GM23338 (cell line): ENCODE measurements at places on chromosomes 3 and 15. TPM values are rescaled to one million over a fixed set of nuclear protein-coding genes. Genes with fewer than 3 reads are reported as not detected.

- no peak for DNase-seq
- H3K4me1 ChIP-seq: peaks cover 17% of the 10 kb centered on the region
- H3K4me3 ChIP-seq: no peak overlapping the region
- H3K27ac ChIP-seq: no peak overlapping the region
These were observed 227.0 kb downstream of the CPNE4 start for GRCh38 chr3:131807822-131808221.

- no peak overlapping the region for H3K27ac ChIP-seq
- no peaks in the 10 kb centered on the region for H3K36me3 ChIP-seq
- H3K27me3 ChIP-seq: peaks cover 4% of the 10 kb centered on the region; the same call in 1 of the 2 replicates
- peaks cover 46% of the 10 kb centered on the region for H3K4me1 ChIP-seq
- peak; percentile 25 for DNase-seq
These were observed 103.4 kb downstream of the LSAMP start for GRCh38 chr3:116341899-116342298.

GRCh38 chr3:152461460-152461859 is 192.7 kb downstream of the MBNL1 start:
- no peak for DNase-seq
- H3K4me3 ChIP-seq: no peak overlapping the region
- no peaks in the 10 kb centered on the region for H3K27me3 ChIP-seq
- H3K27ac ChIP-seq: no peak overlapping the region
- H3K4me1 ChIP-seq: 0 out of 2 replicates have a peak, but pooled peaks cover 4% of the 10 kb centered on the region
- no peaks in the 10 kb centered on the region for H3K36me3 ChIP-seq

- H3K4me1 ChIP-seq: peaks cover 16% of the 10 kb centered on the region
- no peaks in the 10 kb centered on the region for H3K36me3 ChIP-seq
- H3K27ac ChIP-seq: no peak overlapping the region
- no peak for DNase-seq
- H3K27me3 ChIP-seq: no peaks in the 10 kb centered on the region
These were observed 51.6 kb downstream of the GATM start for GRCh38 chr15:45326741-45327140.

GRCh38 chr15:52183562-52184173 is 7.5 kb downstream of the GNB5 start:
- H3K4me1 ChIP-seq: peaks cover 2% of the 10 kb centered on the region
- H3K36me3 ChIP-seq: no peaks in the 10 kb centered on the region
- peaks cover 21% of the 10 kb centered on the region for H3K27me3 ChIP-seq
- DNase-seq: peak; percentile 76

Gene GOLGA6D
- 0.71 and 0.99 TPM in 2 replicates for polyA plus RNA-seq

Gene DNAH12
- polyA plus RNA-seq: not detected in 2 replicates
